Activated CD8-positive, alpha-beta T cell treated with anti-CD3 and anti-CD28 coated beads, Interleukin-2, amount 10 ng/mL, durations not matched to agents 7 days and 5 days (primary cell): ENCODE measurements at places on chromosomes 1 and 21. TPM values are rescaled to one million over a fixed set of nuclear protein-coding genes. Genes with fewer than 3 reads are reported as not detected.

- no peak for DNase-seq
Measured at GRCh38 chr21:16113052-16113715, 383.4 kb downstream of the USP25 start.

The HORMAD1 gene
- 0.40 TPM for total RNA-seq

The MAP3K21 gene
- 0.45 TPM for total RNA-seq

DNA sequence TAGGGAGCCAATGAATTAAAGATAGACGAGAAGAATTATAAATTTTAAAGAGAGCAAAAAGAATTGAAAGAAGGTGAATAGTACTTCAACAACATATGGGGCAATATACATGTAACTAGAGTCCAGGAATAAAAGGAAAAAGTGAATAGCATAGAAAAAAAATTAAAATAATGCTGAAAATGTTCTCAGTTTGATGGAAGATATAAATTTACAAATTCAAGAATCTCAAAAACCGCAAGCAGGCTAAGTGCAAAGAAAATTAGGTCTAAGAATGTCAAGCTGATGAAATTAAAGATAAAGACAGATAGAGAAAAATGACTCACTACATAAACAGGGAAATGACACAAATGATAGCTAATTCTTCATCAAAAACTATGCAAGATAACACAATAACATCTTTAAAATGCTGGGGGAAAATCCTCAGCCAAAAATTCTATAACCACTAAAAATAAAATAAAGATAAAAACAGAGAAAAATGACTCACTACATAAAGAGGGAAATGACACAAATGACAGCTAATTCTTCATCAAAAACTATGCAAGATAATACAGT is 326.3 kb downstream of the TBX15 start:
- no peak for DNase-seq

DNA sequence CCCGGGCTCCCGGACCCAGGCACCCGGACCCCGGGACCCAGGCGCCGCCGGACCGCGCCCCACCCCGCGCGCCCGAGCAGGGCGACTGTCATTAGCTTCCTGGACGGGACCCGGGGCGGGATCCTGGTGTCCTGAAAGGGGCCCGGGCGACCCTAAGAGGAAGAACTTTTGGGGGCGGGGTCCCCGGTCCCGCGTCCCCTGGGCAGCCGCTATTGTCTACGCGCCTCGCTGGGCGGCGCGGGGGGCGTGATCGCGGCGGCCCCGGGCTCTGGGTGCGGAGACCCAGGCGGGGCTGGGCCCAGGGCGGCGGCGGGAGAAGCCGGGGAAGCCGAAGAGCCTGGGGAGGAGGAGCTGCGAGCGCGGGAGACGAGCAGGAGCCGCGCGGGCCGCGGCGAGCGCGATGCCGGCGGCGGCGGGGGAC is 465 bp downstream of the HUNK start:
- no peak for DNase-seq

GRCh38 chr1:1302951-1303509 is 4.7 kb downstream of the ACAP3 start:
- DNase-seq = no peak

GRCh38 chr1:94623560-94624148 is 82.1 kb upstream of the F3 start:
- no peak for DNase-seq

The CHTOP gene
- total RNA-seq = 82.0 TPM

GRCh38 chr1:31583995-31584868 is 7.9 kb downstream of the TINAGL1 start:
- no peak for DNase-seq

The CSDE1 gene
- 359 TPM for total RNA-seq

DNA sequence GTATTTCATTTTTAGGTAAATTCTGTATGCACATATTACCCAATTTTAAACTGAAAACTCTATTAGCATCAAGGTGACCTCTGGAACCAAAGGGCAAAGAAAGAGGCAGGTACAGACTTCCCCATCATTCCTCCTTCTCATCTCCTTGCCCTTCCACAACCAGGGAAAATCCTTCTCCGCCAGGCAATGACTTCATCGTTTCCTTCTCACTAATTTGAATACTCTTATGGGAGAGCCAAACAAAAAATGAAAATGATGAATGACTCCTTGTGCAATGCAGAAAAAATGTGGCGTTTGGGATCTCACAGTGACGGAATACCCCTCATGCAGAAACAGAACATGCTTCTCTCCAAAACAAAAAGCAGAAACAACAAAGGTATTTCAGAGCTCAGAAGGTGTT is 83.7 kb downstream of the HLCS start:
- no peak for DNase-seq

DNA sequence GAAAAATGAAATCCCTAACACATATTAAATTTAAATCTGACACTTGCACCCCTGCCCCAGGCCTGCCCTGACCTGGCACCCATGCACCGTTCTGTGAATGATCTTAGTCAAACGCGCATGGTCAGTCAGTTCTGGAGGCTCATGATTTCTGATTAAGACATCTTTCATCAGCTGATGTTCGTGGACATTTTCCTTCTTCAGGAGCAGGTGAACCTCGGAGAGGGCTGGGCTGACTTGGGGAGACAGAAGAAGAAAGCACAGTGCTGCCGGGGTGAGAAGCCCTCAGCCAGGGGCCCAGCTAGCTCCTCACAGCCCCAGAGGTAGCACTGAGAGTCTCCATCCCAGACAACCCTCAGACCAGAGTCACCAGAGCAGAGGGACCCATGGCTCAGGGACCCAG is 134.5 kb upstream of the AJAP1 start:
- no peak for DNase-seq

DNA sequence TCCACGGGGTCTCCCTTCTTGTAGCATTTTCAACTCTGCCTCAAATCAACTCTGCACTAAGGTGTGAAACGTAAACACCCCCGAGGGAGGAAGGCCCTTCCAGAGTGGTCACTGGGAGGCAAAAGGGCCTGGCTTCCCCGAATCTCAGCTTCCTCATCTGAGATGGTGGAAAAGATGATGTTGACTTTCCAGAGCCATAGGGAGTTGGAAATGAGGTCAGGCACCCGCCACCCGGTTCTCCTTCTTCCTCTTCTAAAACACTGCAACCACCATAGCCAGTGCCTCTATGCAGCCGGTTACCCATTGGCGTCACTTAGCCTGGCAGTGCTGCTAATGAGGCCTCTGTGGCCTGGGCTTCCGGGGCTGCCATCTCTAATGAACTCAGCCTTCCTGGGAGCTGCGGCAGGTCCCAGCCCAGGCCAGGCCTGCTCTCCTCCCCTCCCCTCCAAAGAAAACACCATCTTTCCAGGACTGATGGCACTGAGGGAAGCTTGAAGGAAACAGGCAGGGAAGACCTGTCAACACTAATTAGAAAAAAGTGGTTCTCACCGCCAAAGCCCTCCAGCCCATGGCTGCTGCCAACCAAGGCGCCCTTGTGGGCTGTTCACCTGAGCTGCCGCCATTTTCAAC is 175.0 kb downstream of the KAZN start:
- DNase-seq = no peak

The TIE1 gene
- 1.3 TPM for total RNA-seq

The HPCAL4 gene
- 0.55 TPM for total RNA-seq

DNA sequence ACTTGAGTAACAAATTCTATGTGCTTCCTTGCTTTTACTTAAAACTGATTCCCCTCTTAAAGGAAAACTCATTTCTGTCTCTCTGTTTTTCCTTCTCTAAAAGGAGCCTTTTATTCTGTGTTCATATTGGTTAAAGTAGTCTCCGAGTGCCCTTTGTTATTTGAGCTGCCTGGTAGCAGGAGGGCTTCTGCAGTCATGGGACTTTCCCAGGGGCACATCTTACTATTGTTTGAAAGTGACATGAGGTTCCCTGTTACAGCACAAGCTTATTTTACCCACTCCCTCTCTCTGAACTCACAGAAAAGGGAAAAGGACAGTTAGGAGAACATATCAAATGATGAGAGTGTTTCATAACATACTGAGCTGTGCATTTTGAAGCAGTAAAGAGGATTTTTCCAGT is 58.1 kb upstream of the ANGPTL1 start:
- no peak for DNase-seq

The OR6Y1 gene
- not detected for total RNA-seq

- DNase-seq = no peak
Measured at GRCh38 chr1:155974208-155975115, 3.9 kb downstream of the ARHGEF2 start.

The S100B gene
- total RNA-seq = 8.5 TPM
